CD14-positive monocyte (primary cell): ENCODE measurements at places on chromosomes 16 and 17. TPM values are rescaled to one million over a fixed set of nuclear protein-coding genes. Genes with fewer than 3 reads are reported as not detected.

The NLRC3 gene
- polyA plus RNA-seq = 0.07 and 0.11 TPM in 2 replicates

The ZNF469 gene
- polyA plus RNA-seq = 0.11 and 0.16 TPM in 2 replicates

The KIAA0753 gene
- polyA plus RNA-seq = 3.5 TPM

The MILR1 gene
- 51.6 and 81.7 TPM in 2 replicates for polyA plus RNA-seq

The TMEM238L gene
- polyA plus RNA-seq = not detected

The CSF3 gene
- polyA plus RNA-seq = not detected

The PFAS gene
- polyA plus RNA-seq = 4.4 TPM

The PLLP gene
- polyA plus RNA-seq = 0.97 TPM

The DHRS7C gene
- polyA plus RNA-seq = not detected

The CYBA gene
- 2,376 TPM for polyA plus RNA-seq

The MSLN gene
- 0.29 TPM for polyA plus RNA-seq

The KRT15 gene
- not detected for polyA plus RNA-seq

The CCDC200 gene
- polyA plus RNA-seq = not detected in 2 replicates

The MTSS2 gene
- 1.2 and 1.5 TPM in 2 replicates for polyA plus RNA-seq

The SLC52A1 gene
- polyA plus RNA-seq = not detected

The SOCS3 gene
- polyA plus RNA-seq = 144 TPM

The ZP2 gene
- polyA plus RNA-seq = not detected

The CXCL16 gene
- 68.1 TPM for polyA plus RNA-seq

The SERPINF2 gene
- 0.75 TPM for polyA plus RNA-seq

The PRSS22 gene
- polyA plus RNA-seq = not detected in 2 replicates

The CES3 gene
- polyA plus RNA-seq = 0.37 and 0.48 TPM in 2 replicates

The KRTAP2-2 gene
- not detected for polyA plus RNA-seq

The ENO3 gene
- polyA plus RNA-seq = 0.36 TPM

The RDM1 gene
- polyA plus RNA-seq = not detected

The PARD6A gene
- polyA plus RNA-seq = 6.1 TPM

The GGNBP2 gene
- polyA plus RNA-seq = 48.3 and 89.5 TPM in 2 replicates

The C17orf78 gene
- polyA plus RNA-seq = not detected

The LLGL2 gene
- 5.5 and 7.6 TPM in 2 replicates for polyA plus RNA-seq

The PABPN1L gene
- not detected for polyA plus RNA-seq

The TERB1 gene
- not detected for polyA plus RNA-seq

The CCDC154 gene
- polyA plus RNA-seq = 5.9 TPM in 2 replicates

The TGFB1I1 gene
- polyA plus RNA-seq = 0.16 TPM

The CHST6 gene
- polyA plus RNA-seq = 0.03 TPM in 1 of 2 replicates, not detected in the other

The KRT32 gene
- not detected for polyA plus RNA-seq
